ENCODE measurements at places on chromosomes 5 and 9.

- DNase-seq = no peak
These were observed 6.4 kb downstream of the ENTPD8 start for GRCh38 chr9:137434498-137435380.

- no peak for DNase-seq
These were observed 16.9 kb downstream of the CHSY3 start for GRCh38 chr5:129921204-129921603.

DNA sequence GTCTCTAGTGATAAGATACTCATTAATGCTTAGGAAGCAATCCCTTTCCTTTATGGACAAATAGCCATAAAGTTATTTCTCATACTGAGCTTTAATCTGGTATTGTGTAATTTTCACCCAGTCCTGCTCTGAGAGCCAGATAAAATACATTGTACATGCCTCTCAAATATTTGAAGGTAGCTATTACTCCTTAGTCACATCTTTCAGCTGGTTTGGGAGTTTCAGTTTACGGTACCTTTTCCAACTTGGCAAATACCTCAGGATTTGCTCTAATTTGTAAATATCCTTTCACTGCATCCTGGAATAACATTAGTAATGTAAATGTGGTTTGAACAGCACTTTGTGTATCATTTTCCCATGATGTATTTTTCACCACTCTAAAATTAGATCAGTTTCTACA, 47.4 kb downstream of the ABHD17B start:
- DNase-seq = no peak

- no peak for DNase-seq
These were observed 231.6 kb downstream of the GOLPH3 start for GRCh38 chr5:31942546-31942945.

DNA sequence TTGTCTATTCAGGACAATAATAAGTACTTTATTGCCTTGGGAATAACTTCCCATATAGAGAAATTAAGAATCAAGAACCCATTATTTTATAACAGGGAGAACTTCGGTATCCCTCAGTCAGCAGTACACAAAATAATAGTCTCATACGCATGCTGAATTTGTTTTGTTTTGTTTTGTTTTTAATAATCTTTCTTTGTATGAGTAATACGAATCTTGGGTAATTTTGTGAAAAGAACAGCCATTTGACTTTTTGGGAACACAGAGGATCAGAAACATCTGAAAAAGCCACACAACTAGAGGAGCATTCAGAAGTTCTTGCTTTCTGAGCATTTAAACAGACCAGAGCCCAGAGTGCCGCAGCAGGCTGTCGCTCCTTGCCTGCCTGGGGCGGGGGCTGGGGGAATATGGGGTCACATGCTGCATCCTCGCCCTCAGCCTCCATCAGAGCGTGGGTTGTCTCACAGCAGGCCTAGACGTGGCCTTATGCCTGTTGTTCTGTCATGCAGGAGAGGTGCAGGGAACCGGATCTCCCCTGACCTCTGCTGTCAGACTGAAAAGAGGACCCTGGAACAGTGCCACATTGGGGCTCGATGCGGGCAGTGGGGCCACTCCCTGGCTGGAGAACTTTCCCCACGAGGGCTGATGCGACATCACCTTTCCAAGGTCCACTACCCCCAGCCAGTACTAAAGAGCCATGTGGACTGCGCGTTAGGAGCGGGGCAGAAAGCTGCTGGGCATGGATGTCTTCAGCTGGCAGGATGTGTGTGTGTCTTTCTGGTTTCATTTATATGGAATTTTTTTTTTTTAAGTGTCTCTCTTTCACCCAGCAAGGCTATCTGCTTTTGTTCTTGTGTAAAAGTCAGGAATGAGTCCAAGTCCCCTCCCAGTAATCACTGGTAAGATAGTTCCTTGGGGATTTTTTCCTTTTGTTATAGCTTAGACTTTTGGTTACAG, 133.4 kb upstream of the OTULINL start:
- DNase-seq = no peak

DNA sequence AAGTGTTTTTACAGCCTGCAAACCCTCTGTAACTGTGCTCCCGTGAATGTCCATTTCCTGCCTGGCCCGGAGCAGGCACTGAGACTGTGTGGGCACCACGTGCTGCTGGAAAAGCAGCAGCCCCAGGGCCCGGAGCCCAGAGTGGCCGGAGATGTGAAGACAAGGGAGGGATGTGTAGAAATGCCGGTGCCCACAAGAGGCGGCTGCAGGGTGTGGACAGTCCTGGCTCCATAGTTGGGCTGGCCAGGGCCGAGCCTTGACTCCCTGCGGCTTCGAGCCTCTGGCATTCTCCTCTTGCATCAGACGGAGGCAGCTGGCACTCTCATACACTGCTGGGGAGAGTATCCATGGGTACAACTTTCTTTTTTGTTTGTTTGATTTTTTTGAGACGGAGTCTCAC, 13.2 kb upstream of the GFPT2 start:
- DNase-seq = no peak

DNA sequence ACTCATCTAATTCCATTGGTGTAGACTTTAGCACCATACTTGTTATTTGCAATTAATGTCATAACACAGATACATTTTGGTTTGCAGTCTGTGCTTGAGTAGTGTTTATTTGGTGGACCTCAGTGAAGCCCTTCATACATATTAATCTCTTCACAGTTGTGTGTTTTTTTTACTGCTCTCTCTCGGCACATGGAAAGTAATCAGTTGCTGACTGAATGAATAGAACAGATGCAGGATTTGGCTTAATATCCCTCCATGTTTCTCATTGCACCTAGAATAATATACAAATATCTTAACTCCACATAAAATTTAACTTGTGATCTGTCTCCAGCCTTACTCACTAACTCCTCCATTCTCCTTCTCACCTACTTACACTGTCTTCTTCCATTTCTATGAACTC, 319.1 kb downstream of the DMRT2 start:
- no peak for DNase-seq

- DNase-seq = no peak
These were observed 2.7 kb upstream of the MYMK start for GRCh38 chr9:133527444-133527920.

GRCh38 chr5:151384106-151384505, 36.7 kb upstream of the SLC36A2 start:
- no peak for DNase-seq

DNA sequence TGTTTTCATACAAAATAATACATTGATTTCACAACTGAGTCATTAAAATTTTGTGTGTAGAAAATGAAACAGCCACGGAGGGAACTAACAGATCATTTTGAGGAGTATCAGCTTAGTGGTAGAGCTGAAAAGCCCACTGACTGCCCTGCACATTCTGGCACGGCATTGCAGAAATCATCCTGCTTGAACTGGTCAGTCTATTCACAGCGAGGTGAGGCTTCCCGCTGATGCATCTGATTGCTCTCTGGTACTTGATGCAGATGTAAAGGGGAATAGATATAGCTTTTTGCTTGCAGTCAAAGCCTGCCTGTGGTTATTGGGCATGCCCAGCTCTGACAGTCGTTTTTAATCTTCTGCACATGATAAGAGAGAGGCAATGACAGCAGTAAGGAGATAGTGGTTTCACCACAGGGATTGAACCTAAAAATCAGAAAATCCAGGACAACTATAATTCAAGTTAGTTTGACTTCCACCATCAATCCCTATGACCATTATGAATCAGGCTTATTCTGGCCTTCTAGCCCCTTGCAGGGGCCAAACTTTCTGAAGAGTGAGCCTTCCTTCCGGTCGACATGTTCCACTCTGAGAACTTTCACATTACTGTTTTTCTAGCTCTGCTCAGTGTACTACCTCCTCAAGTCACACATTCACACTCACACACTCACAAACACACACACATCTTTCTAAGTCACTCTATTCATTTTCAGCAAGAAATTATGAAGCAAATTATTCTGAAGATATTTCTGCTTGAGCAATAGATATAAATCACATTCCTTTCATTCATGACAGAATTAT, 782.8 kb upstream of the NUDT12 start:
- no peak for DNase-seq

GRCh38 chr9:13377171-13377925, 97.9 kb upstream of the MPDZ start:
- no peak for DNase-seq

DNA sequence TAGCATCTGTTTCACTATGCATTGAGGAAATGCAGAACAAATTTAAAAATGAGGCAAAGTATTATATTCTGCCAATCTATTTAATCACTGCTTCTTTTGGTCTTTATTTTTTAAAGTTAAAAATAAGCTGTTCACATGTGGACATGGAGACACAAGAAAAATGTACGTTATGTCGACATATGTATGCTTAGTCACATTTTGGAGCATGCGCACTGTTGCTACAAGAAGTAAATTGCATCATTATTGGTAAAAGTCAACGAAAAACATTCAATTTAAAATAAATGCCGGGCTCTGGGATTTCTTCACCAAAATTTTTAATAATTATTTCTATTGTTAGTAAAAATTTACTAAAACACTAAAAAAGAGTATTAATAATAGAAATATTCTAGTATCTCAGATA, 876.3 kb upstream of the CTNND2 start:
- DNase-seq = no peak

GRCh38 chr9:70111042-70111602, 67.5 kb downstream of the MAMDC2 start:
- DNase-seq = peak; percentile 28

DNA sequence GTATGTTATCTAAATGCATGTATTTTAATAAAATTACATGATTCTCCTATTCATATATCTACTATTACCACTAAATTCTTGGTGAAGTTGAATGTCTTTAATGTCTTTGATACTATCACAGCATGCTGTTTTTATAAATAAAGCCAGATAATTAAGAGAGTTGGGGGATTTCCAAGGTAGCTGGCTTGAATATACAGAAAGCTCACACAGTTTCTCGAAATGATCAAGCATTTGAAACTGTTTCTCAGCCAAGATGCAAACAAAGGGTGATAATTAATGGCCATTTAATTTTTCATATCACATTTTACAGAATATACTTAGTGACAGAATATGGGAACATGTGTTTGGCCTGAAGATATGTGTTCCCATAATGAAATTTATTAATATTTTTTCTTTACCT, 145.6 kb upstream of the CDH12 start:
- DNase-seq = no peak

- no peak for DNase-seq
These were observed 74.1 kb downstream of the NMUR2 start for GRCh38 chr5:152331006-152331405.

DNA sequence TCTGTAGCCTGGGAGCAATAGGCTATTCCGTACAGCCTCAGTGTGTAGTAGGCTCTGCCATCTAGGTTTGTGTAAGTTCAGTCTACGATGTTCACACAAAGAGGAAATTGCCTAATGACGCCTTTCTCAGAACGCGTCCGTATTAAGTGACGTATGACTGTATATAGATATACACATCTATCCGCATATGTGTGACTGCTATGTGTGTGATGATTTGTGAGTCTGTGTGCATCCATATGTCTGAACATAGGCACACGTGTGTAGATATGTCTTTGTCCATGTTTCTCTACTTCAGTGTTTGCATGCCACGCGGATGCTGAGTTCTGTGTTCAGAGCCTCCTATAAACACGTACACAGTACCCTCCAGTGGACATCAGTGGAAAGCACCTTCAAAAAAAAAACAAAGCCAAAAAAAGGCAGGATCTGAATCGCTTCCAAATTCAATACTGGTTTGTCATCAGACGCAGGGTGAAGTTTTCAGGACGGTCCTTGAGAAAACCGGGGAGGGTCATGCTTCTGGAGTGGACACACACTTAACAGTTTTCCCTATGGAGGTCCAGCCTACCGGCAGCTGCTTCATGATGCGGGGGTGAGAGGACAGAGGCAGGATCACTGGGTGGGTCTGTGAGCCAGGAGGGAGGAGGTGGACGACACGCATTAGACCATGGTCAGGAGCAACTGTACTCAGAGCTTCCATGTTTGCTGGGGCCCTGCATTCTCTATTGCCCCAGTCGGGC, 29.5 kb upstream of the ALDH1B1 start:
- DNase-seq = peak; percentile 6

DNA sequence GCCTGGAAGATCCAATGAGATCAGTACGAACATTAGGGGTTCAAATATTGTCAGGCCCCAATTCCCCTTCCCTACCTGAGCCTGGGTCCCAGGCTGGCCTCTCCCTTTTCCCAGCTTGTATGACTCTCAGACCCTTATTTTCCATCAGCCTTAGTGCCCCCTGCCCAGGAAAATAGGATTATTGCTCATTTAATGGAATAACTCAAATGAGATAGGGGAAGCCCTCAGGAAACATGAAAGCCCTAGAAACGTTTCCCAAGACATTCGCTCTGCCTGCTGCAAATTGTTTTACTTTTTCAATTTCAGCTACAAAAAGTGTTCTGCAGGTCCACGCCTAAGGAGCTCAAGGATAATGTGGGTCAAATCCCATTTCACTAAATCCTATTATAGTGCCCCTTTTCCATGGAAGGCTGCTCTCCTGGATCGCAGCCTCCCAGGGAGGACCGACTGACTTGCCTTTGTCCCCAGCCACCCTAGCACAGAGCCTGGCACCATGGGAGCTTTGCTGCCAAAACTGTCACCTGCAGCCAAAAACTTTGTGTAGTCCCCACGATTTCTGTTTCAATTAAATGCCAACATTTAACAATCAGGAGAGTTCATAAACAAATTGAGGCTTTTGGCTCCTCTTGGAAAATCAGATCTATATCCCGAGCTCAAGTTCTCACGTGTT, 46.9 kb downstream of the THOC3 start:
- DNase-seq = no peak

DNA sequence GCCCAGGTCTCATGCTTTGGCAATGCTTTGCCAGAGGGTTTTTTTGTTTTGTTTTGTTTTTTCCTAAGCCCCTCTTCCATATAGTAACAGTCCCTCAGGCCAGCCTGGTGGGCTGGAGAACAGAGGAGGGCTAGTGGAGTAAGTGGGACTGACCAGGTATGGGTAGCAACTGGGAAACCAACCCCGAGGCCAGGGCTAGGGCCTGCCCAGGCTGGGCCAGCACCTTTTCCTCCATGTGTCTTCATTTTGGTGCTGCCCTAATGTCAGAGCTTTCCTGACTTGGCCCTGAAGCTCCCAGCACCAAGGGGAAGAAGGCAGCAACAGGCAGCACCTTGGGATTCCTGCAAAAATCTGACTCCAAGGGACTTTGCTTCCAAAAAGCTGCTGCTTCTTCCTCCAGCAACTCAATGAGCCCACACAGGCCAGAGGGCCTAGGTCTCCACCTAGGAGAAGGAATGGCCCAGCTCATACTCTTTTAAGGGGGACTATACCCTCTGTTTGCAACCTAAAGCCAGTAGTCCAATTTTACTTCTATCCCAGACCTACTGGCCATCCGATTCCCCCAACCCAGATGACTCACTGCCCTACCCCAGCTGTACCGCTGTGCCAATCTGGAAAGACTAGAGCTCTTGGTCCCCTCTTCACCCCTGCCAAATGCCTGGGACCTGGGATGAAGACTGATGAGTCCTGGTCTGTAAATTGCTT, 105.1 kb downstream of the PSD2 start:
- DNase-seq = no peak
